ENCODE measurements at places on chromosomes 7 and 10.

- no peak for DNase-seq
Observed at GRCh38 chr7:44225566-44226395, 25.0 kb downstream of the YKT6 start.

DNA sequence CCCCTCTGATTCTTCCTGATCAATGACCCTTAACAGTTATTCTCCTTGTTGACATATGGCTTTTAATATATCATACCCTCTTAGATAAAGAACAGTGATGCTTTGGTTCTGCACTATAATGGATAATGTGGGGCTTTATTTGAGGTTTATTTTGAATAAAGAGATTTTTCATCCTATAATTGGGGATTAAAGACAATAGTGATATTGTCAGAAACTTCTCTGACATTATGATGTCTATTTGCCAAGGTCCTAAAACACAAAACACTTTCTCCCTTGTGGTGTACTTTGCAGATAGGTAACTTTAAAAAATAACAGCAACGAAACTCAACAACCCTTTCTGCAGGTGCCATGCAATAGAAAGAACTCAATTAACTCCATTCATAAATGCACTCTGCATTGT is 243.6 kb upstream of the RHOBTB1 start:
- DNase-seq = no peak

DNA sequence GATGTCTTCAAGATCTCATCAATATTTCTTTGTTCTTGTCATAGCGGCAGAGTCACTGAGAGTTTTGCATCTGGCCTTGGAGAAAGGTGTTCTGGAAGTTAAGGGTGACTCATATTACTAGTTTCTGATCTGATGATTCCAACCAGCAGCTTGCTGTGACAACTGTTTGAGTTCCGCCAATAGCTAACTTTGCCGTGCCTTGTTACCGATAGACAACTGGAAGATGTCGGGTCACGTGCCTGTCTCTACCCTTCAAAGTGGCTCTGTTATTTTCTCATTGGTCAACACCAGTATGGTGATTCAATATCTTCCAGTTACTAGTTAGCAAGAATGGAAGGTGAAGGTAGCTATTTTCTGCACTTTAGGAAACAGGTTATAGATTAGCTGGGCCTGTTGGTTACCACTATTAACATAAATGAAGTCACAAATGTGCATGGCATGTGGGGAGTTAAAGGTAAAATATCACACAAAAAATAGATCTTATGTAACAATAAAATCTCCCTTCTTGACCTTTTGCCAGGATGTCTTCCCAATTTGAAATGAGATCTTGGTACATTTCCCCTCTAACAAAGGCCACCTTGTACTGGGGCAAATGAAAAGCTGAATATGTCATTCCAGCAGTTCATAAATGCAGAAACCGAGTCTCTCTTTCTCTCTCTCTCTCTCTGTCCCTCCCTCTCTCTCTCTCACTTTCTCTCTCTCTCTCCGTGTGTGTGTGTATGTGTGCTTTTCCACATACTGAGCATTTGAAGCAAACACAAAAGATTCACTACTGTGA is 2.6 kb upstream of the MGAM2 start:
- no peak for DNase-seq

- no peak for DNase-seq
Observed at GRCh38 chr10:126070476-126071215, 174.3 kb downstream of the FANK1 start.

GRCh38 chr7:13282377-13282980 is 595.0 kb downstream of the ARL4A start:
- DNase-seq = no peak

DNA sequence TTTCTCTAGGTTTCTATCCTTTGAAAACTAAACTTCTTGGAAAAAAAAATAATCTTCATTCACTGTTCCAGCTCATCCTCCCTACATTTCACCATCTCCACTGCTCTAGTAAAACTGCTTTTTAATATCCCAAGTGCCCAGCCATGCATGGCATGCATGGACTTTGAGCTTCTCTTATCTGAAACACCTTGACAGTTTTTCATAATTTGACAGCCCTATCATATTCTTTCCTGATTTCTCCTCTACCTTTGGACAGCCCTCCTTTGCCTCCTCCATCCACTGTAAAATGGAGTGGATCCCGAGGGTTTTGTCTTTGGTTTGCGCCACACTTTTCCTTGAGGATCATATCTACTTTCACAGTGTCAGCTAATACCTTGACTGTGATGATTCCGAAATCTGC is 212.8 kb downstream of the ANK3 start:
- DNase-seq = no peak

- no peak for DNase-seq
Observed at GRCh38 chr10:105650306-105650705, 1009.2 kb downstream of the SORCS3 start.

GRCh38 chr10:44301781-44302355 is 83.0 kb downstream of the CXCL12 start:
- DNase-seq = no peak

DNA sequence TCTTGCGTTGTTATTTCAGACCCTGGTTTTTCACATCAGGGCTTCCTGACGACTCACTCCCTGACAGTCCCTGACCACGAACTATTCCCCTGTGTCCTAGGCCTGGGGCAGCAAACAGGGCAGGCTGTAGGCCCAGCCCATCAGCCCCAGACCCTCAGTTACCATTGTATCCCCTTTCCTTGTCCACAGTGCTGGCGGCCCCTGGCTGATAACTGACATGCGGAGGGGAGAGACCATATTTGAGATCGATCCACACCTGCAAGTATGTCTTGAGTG is 50.5 kb upstream of the TRIM8 start:
- no peak for DNase-seq

GRCh38 chr10:59240582-59241183 is 64.2 kb downstream of the PHYHIPL start:
- DNase-seq = no peak

- DNase-seq = no peak
Observed at GRCh38 chr10:3811291-3811870, 26.4 kb upstream of the KLF6 start.

DNA sequence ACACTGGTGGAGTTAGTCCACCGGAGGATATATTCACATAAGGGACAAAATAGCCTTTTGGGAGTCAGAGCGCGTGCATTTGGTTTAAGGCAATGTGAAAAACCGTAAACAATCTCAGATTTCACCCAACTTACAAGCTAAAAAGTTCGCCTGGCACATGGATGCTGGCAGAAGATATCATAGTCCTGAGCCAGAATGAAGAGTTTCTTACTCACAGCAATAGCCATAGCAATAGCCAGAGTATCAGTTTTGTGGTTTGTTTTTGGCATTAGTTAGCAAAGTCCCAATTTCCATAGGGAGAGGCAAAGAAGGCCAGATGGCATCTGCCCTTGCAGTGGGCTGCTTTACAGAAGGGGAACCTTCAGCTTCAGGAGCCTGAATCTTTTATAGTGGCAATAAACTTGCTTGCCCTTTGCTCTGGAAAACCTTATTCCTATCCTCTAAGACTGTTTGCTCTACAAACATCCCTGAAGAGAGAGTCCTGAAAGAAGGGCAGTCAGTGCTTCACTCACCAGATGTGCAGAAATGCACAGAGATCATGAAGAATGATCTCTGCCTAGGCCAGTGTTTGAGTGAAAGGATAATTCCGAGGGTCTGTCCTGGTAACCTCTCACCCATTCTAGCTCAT is 28.7 kb upstream of the RSBN1L start:
- no peak for DNase-seq

DNA sequence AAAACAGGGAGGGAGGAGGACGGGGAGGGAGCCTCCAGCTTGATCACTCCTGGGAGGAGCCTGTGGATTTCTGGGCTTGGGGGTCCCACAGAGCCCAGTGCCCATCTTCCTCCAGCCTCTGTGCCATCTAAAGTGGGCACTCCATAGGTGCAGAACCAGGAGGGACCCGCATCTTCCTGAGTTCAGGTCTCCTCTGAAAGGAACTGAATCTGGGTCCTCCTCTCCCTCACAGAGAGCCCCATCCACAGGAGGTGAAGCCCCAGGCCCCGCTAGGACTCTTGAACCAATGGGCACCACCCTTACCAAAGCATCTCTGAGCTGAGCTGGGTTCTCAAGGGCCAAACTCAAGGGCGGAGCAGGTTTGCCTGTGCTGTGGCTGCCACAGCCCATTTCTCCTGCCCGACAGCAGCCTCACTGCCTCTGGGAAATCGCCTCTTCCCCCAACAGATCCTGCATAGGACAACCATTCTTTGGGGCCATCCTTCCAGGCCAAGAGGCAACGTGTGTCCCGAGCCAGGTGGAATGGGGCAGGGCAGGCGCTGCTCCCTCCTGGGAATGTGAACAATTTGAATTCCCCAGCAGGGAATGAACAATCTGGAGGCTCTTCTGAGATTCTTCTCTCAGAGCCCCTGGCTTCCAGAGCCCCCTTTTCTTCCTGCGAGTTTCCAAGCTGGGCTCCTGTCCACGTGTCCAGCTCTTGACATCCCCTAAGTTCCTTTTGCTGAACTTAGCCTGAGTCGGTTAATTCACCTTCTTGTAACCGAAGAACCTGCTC is 411.0 kb upstream of the FOXK1 start:
- no peak for DNase-seq

DNA sequence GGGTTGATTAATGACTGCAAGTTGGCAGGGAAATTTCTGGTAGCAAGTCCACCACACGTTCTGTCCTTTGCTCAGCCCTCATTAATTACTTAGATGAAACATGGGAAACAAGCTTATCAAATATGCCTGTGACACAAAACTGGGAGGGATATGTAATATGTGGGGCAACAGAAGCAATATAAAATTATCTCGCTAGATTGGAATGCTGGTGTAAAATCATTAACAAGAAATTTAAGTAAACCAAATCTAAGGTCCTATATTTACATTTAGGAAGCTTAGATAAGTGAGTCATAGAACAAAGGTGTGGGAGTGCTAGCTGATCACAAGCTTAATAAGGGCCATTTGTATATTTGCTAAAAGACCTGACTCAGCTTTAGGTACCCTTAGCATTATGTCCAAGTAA is 23.5 kb downstream of the TRPV5 start:
- DNase-seq = no peak

GRCh38 chr7:97421307-97421930 is 303.9 kb downstream of the SDHAF3 start:
- DNase-seq = no peak

DNA sequence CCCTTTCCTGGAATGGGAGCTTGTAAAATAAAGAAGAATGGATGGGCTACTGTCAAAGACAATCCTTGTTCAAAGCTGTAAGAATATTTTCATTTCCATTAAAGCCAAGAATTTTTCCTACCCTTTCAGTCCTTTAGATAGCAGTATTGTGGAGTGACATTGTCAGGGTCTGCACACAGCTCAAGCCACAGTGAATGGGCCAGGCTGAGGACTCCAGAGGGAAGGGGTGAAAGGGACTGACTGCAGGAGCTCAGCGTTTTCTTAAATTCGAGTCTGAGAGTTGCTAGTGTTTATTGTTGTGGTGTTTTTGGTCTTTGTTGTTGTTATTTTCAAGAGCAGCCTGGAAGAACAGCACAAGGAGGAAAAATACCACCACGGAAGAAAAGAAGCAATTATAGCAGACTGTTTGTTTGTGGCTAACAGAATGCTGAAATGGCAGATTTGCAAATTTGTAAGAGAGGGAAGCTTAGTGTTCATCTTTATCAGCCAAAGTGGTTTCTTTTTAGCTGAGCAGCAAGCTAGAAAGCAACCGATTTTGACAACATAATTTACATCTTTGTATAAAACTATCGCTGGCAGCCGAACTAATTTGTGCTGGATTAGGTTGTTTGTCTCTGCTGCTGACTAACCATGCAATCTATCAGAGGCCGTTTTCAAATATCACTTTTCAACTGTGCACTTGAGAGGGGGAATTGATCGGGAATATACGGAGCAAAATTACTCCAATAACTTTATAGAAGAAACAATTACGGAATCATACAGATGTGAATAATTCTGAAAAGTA is 192.1 kb downstream of the LRMDA start:
- no peak for DNase-seq

GRCh38 chr7:35571611-35572240 is 123.2 kb downstream of the HERPUD2 start:
- DNase-seq = no peak

- no peak for DNase-seq
Observed at GRCh38 chr7:105831824-105832535, 44.4 kb downstream of the ATXN7L1 start.

- no peak for DNase-seq
Observed at GRCh38 chr10:65176994-65177393, 1655.8 kb downstream of the REEP3 start.

DNA sequence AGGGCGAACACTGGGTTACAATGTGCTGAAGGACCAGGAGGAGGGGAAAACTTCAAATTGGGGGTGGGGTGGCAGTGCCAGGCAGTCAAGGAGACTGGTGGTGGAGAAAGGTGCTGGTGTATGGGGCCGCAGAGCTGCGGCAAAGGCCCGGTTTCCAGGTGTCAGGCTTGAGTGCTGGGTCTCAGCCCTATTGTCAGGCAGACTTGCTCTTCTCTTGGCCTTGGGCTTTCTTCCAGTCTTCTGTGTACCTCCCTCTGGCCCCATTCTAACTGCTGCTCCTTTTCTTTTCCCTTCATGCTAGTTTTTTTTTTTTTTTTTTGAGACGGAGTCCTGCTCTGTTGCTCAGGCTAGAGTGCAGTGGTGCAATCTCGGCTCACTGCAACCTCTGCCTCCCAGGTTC is 51.0 kb downstream of the POLR3A start:
- DNase-seq = no peak

- DNase-seq = no peak
Observed at GRCh38 chr7:42673951-42674350, 237.9 kb downstream of the C7orf25 start.

- DNase-seq = peak; percentile 66
Observed at GRCh38 chr7:80634505-80634904, 3.9 kb upstream of the CD36 start.

GRCh38 chr7:93219868-93220267 is 6.4 kb downstream of the HEPACAM2 start:
- no peak for DNase-seq

GRCh38 chr10:112213836-112214235 is 30.3 kb upstream of the GPAM start:
- DNase-seq = no peak

GRCh38 chr7:30938435-30939316 is 25.1 kb upstream of the GHRHR start:
- no peak for DNase-seq

DNA sequence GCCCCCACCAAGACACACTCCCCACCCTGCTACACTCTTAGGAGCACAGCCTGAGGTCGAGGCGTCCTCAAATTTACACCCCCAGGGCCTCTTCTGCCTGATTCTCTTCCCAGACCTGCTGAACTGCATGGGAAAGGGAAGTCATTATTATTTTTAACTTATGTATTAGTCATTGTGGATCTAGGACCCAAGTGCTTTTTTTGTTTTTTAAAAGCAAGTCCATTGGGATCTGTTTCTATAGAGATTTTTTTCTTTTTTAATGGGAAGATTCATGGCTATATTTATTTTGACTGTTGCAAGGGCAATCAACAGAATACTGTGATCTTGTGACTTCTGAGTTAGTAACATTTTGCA is 203.8 kb downstream of the ZMYND11 start:
- DNase-seq = no peak

GRCh38 chr7:33642312-33642711 is 263.0 kb upstream of the BMPER start:
- DNase-seq = no peak

GRCh38 chr7:142962991-142963390 is 828 bp upstream of the KEL start:
- no peak for DNase-seq

- no peak for DNase-seq
Observed at GRCh38 chr7:158166386-158167340, 421.0 kb downstream of the PTPRN2 start.

GRCh38 chr7:7554649-7555575 is 11.8 kb upstream of the MIOS start:
- DNase-seq = no peak
